Peyer's patch (tissue), 4 donors: ENCODE measurements at places on chromosomes 16 and 17. TPM values are rescaled to one million over a fixed set of nuclear protein-coding genes. Genes with fewer than 3 reads are reported as not detected.

- no peak for DNase-seq
Measured at GRCh38 chr16:68752602-68753001, 15.5 kb downstream of the CDH1 start.

- DNase-seq: no peak
Measured at GRCh38 chr17:79463421-79464317, 147.2 kb downstream of the RBFOX3 start.

DNA sequence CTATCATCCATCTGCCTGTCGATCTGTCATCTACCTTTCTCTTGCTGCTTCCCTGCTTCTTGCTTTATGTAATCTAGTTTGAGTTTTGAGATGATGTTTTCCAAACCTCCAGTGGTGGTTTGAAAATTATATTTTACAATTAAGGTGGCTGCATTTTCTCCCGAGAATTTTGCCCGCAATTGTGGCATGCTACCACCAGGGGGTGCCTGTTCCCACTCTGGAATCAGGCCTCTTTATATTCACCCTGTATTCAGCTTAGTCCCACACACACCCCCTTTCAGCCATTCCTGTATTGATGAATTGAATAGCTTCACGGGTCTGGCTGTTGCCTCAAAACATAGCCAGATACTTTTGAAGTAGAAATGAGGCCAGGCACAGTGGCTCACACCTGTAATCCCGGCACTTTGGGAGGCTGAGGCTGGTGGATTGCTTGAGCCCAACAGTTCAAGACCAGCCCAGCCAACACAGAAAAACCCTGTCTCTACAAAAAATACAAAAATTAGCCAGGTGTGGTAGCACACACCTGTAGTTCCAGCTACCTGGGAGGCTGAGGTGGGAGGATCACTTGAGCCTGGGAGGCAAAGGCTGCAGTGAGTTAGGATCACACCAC, 3.2 kb downstream of the PRSS22 start:
- DNase-seq: no peak

DNA sequence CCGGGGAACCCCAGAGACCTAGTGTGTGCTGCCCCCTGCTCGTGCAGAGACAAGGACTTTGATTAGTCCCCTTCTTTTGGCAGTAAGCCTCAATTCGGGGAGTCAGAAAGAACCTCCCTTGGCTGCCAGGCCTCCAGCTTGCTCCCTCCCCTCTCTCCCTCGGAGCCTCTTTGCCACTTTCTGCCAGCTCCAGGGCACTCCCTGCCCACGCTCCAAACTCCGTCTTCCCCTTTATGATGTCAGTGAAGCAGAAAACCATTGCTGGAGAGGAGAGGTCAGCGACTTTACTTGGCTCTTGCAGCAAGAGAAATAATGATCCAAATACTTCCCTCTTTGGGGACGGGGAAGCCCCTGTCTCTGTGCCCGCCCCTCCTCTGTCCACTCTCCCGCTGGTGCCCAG, 28.1 kb downstream of the TTYH2 start:
- no peak for DNase-seq

Gene RCVRN
- not detected for total RNA-seq

Gene USP10
- total RNA-seq: 48.0 TPM

Gene SREBF1
- 195 TPM for total RNA-seq

DNA sequence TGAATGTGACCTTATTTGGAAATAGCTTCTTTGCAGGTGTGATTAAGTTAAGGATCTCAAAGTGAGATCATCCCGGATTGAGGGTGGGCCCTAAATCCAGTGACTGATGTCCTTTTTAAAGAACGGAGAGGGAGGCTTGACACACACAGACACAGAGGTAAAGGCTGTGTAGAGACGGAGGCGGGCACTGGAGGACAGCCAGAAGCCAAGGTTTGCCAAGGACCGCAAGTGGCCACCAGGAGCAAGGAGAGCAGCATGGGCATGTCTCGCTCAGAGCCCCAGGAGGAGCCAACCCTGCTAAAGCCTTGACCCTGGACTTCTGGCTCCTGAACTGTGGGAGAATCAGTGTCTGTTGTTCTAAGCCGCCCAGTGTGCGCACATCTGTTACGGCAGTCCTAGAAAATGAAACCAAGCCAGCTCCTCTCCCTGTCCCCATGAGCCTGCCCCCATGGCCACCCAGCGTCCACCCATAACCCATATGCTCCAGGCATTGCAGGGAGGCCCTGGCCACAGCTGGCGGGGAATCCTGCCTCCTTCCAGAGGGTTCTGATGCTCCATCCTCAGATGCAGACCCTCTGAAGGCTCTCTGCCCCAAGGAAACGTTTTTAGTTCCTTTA, 15.2 kb downstream of the CNGB1 start:
- no peak for DNase-seq

Gene TMEM235
- not detected for total RNA-seq

- DNase-seq: no peak
Measured at GRCh38 chr17:76234354-76234679, 6.0 kb downstream of the RNF157 start.

GRCh38 chr17:3990386-3991127, 26.3 kb upstream of the ATP2A3 start:
- peak; percentile 37 for DNase-seq

Gene ERCC4
- 2.5 TPM for total RNA-seq

GRCh38 chr17:37117373-37118142, 168.8 kb downstream of the AATF start:
- no peak for DNase-seq

DNA sequence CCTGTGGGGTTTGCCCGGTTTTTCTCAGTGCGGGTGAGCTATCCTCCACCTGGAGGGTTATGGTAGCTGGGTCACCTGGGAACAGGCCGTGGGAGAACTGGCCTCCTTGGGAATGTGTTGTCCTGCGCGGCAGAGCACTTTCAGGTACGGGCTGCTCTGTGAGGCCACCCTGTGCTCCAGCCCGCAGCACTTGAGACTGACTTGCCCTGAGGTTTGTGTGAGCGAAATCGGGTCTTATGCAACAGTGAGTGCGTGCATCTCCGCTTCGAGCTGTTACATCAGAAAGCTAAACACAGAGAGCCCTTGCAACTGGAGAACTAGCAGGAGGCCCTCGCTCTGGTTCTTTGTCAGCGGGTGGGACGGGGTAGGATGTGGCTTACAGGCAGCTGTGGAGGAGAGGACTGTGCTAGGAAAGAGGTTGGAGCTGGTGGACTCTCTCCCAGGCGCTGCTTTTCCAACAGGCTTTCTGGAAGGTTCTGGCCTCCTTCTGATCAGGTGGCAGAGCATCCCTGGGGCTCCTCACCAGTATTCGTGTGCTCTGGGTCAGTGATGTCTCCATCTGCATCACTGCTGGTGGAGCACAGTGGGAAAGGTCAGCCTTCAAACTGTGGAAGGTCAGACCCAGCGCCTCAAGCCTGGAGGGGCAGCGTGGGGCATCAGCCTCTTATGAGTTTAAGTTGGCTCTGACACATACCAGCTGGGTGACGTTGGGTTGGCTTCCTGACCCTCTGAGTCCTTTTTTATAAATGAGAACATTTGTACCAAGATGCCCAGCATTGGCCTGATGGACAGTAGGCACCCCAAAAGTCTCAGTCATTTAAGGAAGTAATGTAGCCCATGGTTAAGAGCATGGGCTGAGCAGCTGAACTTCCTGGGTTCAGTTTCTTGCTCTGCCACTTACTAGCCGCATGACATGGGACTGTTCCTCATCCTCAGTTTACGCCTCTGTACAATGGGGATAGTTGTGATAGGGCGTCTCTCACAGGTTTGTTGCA, 76.3 kb downstream of the KSR1 start:
- no peak for DNase-seq

- DNase-seq: peak; percentile 57
Measured at GRCh38 chr17:73722165-73722564, 77.9 kb upstream of the SDK2 start.

DNA sequence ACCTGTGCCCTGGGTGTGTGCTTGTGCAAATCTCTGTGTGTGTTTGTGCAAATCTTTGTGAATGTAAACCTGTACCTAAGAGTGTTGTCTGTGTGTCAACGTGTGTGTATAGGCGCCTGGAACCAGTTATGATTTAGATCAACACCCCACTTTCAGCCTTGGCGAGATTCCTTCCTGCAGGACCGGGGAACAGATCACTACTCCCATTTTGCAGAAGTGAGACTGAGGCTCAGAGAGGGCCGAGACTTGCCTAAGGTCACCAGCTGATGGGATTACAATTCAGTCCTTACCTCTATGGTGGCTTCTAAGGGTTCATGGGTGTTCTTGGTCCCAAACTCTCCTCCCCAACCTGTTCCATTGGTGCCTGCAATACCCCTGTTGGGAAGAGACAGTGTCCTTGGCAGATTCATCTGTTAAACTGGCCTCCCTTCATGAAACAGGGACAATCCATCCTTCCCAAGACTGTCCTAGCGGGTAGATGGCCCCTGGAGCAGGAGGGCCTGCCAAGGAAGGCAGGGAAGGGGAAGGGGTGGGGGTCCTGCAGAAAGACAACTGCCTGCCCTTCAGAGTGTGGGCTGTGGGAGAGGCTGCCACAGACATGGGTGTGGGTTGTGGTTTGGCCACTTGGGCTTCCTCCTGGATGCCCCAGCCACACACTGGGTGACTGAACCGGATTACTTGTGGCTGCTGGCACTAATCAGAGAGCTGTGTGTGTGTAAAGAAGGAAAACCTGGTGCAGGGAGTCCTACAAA, 6.9 kb upstream of the MAPK7 start:
- DNase-seq: no peak

Gene NPTX1
- total RNA-seq: 0.80 TPM

- DNase-seq: no peak
Measured at GRCh38 chr17:76474894-76475293, 7.5 kb downstream of the AANAT start.

- DNase-seq: no peak
Measured at GRCh38 chr16:89297910-89298545, 80.5 kb downstream of the ZNF778 start.

Gene MARF1
- total RNA-seq: 40.4 TPM

- DNase-seq: no peak
Measured at GRCh38 chr17:28402224-28402630, 3.8 kb downstream of the SLC46A1 start.

DNA sequence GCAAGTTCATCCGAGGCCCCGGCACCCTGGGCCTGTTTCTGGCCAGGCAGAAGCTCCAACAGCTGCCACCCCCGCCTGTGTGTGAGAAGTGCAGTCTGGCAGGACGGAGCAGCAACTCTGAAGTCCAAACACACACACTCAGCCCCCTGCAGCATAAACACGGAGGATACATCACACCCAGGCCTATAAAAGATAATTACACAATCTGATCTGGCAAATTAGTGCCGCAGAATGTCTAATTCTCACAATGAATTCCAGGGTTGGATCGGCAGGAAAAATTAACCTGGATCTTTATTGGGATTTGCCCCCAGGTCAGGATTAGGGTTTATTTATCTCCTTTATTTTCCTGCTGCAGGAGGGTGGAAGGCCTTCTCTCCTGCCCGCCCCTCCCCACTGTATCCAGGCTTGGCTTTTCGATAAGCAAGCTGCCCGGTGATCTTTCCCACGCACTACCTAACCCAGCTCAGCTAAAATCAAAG, 311.4 kb downstream of the SOX9 start:
- DNase-seq: peak; percentile 63

Gene ERN2
- total RNA-seq: 149 TPM

- DNase-seq: no peak
Measured at GRCh38 chr16:55046513-55046912, 115.8 kb downstream of the IRX5 start.

DNA sequence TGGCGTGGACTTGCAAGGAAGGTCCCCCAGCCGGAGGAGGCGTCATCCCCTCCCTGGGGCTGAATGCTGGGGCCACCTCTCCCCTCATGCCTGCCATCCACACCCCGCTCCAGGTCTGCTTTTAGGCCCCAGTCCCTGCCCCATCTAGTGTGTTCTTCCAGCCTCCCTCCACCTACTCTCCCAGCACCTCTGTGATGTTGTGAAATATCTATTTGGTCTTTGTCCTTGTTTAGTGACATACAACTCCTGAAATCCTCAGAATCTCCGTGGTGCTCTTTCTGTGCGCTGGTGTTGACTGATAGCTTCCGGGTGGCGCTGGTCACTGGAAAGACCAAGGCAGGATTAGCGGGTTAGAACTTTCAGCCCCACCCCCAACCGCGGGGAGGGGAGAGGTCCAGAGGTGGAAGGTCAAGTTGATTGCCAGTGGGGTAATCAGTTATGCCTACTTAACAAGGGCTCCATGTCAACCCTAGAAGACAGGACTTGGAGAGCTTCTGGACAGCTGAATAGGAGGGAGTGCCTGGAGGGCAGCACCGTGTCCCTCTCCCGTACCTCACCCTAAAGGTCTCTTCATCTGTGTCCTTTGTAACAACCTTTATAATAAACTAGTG, 10.1 kb downstream of the TBC1D24 start:
- DNase-seq: no peak

Gene LDAF1
- total RNA-seq: 19.0 TPM

GRCh38 chr17:3951420-3951819, 12.8 kb downstream of the ATP2A3 start:
- no peak for DNase-seq

DNA sequence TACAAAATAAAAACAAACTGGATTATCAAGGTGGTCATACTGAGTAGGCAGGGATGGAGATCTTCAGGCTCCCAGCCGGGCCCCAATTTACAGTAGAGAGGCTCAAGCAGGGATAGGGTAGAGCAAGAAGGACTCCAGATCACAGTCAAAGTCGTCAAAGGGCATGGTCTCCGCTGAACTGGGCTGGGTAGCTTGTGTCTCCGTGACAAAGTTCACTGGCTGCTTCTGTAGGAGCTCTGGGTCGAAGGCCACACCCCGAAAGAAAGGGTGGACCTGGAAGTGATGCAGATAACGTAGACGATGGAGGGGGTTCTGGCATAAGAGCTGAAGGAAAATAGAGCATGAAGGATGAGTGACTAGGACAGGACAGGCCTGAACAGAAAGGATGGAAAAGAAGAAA, 3.6 kb downstream of the RSKR start:
- DNase-seq: peak; percentile 72

DNA sequence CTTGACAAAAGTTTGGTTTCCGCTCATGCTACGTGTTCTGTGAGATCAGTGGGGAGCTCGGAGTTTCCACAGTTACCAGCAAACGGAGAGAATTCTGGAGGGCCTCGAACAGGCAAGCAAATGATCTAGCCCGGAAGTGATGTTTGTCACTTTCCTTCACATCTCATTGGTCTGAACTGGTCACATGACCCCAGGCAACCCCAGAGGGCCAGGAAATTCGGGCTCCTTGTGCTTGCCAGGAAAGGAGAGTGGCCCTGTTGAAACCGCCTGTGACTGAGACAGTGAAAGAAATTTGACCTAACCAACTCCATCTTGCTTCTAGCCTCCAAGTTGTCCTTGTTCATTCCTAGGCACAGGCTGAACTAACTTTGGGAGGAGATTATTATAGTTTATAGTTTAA, 23.0 kb downstream of the SPPL2C start:
- no peak for DNase-seq

- no peak for DNase-seq
Measured at GRCh38 chr17:17911001-17911613, 61.1 kb downstream of the TOM1L2 start.

DNA sequence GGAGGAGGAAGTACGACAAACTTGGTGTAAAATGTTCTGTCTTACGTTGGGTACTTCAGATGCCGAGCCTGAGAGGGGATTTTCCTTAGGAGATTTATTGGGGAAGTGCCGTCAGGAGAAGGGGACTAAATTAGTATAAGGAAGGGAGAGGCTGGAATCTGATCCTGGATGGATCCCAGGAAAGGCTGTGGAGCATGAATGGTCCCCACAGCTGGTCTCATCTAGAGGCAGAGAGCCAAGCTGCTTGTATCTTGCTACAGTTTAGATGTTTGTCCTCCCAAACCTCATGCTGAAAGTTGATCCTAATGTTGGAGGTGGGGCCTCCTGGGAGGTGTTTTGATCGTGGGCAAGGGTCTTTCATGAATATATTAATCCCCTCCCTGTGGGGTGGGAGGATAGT, 798.4 kb upstream of the EEF2KMT start:
- no peak for DNase-seq

GRCh38 chr16:31274831-31275816, 15.3 kb downstream of the ITGAM start:
- DNase-seq: no peak
